ENCODE measurements at places on chromosomes 4 and X.

GRCh38 chr4:112994732-112995464 lies 54.6 kb upstream of the ANK2 start:
- no peak for DNase-seq

DNA sequence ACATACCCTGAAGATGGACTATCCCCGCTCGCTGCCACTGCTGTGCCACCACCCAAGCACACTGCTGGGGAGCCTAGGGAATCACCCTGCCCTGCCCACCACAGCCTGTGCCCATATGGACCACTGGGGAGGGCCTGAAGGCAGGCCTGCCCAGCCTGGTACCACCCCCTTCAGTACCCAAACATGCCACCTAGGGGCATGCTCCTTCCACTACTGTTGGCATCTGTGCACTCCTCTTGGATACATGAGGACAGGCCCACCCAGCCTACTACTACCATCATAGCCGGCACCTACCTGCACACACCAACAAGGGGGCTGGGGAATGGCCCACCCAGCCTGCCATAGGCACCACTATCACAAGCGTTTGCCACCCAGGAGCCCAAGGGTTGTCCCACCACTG lies 30.1 kb upstream of the PRDX4 start:
- no peak for DNase-seq

DNA sequence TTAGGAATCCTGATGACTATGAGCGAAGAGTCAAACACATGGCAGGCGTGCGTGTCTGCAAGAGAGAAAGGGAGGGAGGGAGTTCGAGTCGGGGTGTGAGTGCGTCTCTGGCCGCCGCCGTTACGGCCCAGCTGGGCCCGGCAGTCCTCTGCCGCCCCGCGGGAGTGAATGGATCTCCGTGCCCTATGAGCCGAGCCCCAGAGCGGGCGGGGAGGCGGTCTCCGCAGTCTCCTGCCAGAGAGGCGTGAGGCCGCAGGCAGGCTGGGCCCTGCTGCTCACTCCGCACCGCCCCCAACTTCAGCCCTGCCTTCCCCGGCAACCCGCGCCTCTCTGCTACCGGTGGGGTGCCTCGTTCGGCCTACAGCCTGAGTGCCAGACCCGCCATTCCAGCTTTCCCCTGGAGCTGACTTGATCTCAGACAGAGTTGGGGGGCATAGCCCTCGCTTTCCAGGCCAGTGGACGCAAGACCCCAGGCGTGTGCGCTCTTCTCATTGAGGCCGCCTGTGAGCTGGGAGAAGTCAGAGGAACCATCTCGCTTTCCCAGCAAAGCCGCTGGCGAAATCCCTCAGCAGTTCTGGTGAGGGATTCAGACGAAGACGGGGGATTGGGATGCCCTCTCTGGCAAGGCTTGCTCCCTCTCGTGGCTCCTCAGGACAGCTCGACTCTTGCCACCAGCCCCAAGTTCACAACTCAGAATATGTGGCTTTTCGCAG lies 1.4 kb downstream of the SLC16A2 start:
- DNase-seq: no peak

- no peak for DNase-seq
Measured at GRCh38 chr4:54959651-54960116, 165.7 kb downstream of the KDR start.

DNA sequence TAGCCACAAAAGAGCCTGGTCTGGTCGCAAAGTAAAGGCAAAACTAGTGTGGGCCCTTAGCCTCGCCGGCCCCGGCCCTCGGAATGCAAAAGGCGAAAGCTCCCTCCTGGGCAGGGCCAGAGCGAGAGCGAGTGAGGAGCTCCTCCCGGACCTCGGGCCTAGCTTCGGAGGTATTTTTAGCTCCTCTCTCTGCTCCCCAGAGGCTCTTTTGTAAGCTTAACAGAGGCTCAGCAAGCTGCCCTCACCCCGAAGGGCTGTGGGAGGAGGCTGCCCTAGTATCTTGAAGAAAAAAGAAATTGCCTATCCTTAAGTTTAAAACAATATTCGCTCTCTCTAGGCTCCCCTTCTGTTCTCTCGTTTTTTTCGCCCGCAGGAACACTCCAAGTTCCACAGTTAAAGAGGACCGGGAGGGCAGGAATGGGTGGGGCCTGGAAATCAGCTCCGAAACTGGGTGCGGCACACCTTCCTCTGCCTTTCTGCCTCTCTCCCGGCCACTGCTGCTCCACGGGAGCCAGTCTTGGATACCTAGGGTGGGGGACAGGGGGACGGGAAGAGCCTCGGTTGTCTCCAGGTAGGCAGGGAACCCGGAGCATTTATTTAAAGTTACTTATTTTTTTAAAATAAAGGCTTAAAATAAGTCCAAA lies 12.1 kb downstream of the HAND2 start:
- DNase-seq: no peak

All from stimulated activated CD4-positive, alpha-beta T cell treated with anti-CD3 and anti-CD28 coated beads, Interleukin-1b, Interleukin-23, amount 100 ng/mL, for 1 hour (primary cell).